ENCODE measurements at places on chromosomes 11 and 22.
A peak's percentile ranks its signal among the peaks of the same experiment; 100 is the strongest.

- DNase-seq = no peak
These were observed 3.7 kb upstream of the TMEM109 start for GRCh38 chr11:60910281-60910687.

- no peak for DNase-seq
These were observed 35.7 kb downstream of the CD44 start for GRCh38 chr11:35174666-35175065.

DNA sequence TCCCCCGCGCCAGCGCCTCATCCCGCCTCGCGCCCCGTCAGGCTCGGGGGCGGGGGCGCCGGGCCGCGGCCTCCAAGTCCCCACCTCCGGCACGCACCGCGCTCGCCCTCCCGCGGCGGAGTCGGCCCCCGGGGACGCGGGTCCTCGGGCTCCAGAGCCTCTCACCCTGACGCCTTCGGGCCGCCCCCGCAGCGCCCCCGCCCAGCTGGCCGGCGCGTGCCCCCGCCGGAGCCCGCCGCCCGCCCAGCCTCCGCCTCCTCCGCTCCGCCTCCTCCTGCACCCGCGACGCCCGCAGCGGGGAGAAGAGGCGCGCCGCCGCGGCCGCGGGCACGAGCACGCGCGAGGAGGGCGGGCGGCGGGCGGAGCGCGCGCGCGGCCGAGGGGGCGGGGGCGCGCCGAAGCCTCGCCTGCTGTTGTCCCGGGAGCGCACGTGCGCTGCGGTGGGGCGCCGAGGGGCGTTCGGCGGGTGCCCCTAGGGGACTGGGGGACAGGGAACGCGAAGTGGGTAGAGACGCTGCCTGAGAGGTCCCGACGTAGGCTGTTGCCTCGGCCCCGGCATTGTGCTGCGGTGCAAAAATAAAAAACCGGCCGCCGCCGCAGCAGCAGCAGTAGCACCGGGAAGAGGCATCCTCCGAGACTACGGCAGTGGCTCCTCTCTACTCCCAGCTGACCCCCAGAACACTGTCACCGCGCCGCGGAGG lies 87.4 kb upstream of the ARHGAP32 start:
- peak; percentile 54 for DNase-seq

DNA sequence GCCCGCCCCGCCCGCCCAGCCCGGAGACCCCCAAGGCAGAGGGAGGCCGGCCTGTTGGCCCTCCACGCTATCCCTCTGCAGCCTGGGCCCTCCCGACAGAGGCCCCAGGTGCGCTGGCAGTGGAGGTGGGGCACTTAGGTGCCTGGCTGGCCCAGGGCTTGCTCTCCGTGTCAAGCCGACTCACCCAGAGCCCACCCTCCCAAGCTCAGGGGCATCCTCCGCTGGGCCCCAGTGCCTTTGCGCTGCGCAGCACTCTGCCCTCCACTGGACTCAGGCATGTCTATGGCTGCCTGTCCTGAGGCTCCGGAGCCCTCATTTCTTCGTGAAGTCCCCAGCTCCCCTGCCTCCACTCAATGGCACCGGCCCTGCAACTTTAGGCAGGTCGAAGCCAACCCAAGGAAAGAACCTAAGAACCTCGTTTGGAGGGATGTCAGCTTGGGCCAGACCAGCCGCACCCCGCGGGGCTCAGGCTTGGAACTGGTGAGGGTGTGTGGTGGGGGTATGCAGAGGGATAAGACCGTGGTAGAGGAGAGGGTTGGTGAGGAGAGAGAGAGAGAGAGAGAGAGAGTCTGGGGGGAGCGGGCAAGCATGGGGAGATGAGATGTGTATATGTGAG lies 6.1 kb downstream of the SMIM45 start:
- DNase-seq = no peak

DNA sequence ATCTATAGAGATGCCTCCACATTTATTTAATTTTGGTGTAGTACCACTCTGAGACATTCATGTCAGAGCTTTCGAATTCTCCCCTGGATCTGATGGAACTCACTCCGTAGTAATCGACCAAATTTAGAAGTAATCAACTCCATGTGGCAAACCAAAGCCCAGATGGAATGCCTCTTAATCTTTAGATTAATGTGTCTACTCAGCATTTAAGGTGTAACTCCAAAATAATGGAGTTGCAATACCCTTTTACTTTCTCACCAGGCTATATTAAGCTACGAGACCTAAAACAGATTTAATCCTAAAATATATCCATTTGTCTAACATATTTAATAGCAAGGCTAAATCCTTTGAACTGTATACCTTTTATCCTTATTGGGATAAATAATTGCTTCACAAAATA lies 473.3 kb downstream of the CNTN5 start:
- DNase-seq = no peak

DNA sequence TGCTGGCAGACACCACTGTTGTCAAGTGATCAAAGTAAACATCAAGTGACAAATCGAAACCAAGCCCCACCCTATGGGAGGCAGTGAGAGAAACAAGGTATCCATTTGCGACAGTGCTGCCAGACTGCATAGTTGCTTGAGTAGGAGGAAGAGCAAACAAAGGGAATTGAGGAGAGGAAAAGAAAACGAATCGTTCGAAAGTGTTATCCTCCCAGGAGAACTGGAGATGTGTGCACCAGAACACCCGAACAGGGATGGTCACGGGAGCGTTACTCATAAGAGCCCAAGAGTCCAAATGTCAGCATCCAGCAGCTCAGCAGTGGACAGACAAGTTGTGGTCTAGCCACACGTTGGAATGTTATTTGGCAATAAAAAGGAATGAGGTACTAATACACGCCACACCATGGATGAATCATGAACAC lies 58.4 kb upstream of the NUP50 start:
- DNase-seq = no peak

GRCh38 chr11:10410106-10410843 lies 44.8 kb upstream of the AMPD3 start:
- no peak for DNase-seq

DNA sequence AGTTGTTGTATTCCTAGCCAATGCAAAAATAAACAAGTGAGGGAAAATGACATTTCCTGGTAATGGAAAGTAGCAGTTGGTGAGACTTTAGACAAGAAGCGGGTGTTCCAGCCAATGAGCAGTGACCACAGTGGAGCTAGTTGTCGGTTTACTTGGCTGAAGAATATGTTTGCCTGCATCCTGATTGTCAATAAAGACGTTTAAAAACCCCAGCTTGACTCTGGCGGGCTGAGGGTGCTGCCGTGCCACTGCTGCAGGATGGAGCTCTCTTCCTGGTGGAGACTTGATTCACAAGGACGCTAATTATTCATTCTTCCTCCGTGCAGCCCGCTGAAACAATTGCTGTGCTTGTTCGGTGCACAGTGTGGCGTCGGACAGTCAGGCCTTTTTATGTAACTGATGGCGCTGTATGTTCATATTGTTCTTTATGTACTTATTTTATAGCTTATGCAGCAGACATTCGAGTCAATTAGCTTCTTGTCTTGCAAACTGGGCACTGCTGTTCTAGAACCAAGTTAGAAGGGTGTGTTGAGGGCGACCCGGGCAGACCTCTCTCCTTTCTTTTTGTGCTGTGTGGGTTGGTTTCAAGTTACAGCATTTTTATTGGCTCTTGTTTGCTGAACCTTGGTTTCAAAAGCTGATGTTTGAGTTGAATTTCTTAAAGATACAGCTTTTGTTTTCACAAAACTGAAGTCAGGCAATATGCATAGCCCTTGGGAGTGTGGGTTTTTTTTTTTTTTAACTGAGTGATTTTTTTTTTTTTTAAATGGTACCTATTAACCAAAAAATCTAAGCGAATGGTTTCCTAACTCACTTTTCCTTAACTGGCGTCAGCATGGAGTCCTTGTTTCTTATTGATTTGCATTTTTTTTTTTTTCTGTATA lies 153.9 kb downstream of the TEAD1 start:
- DNase-seq = no peak

DNA sequence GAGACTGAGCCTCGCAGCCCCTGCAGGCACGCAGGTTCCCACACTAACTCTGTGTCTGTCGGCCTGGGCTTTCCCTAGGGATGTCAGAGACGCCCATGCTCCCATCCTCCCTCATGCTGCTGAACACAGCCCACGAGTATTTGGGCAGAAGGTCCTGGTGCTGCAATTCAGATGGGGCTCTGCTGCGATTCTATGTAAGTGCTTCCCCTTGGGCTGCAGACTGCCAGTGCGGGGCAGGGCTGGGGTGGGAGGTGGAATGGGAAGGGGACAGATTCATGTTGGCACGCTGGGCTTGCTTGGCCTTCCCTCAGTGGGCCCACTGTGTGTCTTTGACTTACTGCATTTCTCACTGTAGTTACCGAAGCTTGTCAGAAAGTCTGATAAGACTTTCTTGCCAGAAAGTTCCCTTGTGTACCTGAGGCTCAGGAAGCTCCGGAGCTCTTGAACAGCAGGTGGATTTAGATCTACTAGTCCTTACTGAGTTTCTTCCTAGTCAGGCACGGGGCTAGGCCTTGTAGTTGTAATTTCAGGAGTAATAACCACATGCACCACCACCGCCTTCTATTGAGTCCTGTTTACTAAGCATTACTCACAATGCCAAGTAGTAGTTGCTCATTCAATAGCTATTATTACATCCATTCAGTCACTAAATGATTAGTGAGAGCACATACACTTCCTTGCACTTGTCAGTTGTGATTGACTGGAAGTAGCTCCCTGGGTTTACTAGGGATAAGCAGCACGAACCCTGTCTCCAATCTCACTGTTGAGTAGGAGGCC lies 65.2 kb downstream of the CABIN1 start:
- no peak for DNase-seq

GRCh38 chr22:30304495-30305244 lies 15.4 kb upstream of the CASTOR1 start:
- peak; percentile 58 for DNase-seq

- no peak for DNase-seq
These were observed 3.3 kb downstream of the SCARF2 start for GRCh38 chr22:20434264-20434751.

DNA sequence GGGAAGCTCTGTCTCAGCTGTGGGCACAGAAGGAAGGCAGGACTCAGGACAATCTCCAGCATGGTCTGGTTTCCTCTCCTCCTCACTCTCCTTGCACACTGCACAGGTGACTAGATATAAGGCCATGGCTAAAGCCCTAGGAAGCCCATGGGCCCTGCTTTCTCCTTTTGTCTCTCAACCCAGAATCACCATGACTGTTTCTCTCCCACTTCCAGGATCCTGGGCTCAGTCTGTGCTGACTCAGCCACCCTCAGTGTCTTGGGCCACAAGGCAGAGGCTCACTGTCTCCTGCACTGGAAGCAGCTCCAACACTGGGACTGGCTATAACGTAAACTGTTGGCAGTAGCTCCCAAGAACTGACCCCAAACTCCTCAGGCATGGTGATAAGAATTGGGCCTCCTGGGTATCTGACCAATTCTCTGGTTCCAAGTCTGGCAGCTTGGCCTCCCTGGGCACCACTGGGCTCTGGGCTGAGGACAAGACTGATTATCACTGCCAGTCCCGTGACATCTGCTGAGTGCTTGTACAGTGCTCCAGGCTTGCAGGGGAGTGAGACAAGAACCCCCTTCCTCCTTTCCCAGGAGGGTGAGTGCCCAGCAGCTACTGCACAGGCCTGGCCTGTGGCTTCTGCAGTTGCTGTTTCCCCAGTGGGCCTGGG lies 104.0 kb upstream of the TOP3B start:
- no peak for DNase-seq

- no peak for DNase-seq
These were observed 3.1 kb downstream of the TRPM5 start for GRCh38 chr11:2441171-2441570.

DNA sequence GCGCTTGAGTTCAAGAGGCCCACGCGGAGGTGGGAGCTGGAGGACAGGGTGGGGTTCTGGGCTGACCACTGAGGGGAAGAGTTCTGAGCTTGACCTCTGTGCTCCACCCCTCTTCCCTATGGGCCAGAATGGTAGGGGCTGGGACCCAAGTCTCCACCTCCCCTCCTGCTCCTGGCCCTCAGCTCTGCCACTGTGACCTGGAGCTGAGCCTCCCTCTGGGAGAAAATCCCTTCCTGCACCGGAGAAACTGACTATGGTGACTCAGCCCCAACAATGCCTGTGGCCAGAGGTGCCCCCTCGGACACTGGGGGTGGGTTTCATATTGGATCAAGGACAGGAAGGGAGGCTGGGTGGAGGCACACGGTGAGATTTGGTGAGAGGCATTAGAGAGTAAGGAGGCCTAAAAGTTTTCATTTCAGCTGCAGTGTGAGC lies 23.0 kb downstream of the RELT start:
- no peak for DNase-seq

GRCh38 chr11:3123761-3124733 lies 41.1 kb downstream of the OSBPL5 start:
- DNase-seq = no peak

DNA sequence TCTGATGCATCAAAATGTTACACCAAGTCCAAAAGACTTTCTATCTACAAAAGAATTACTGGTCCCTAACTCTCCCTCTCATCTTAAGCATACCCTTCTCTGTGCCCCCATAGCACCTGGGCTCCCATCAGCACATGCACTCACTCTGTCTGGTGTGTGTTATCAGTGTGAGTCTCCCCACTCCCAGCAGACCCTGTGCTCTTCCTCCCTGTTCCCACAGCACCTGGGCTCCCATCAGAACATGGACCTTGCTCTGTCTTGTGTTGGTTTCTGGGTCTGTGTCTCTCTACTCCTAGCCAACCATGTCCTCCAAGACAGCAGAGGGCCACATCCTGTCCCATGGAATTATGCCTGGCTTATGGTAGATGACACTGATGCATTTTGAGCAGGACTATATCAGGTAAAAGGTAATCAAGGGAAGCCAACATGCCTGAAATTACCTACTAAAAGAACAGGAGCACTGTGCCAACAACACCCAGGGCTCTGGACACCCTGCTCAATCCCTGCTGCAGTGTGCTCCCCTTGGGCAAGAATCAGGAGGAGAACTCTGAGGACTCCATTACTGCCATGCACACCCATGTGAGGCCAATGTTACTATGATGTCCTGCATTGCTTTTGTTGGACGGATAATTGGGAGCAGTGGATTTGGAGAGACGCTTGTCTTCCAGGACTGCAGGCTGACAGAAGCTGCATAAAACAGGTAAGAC lies 34.3 kb downstream of the GAB4 start:
- no peak for DNase-seq

DNA sequence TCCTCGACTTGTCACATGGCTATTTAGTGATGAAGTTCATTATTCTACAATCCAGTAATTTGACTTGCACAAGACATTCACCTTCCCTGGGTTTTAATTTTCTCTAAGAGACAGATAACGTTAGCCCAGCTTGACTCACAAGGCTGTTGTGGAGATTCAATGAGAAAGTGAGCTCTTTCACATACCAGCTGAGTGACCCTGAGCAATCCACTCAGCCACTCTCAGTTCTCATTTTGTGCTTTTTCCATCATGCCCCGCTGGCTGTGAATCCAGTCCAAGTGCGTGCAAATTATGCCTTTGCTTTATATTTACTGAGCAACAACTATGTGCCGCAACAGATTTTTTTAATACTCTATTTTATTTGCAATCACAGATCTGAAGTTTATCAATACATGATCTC lies 176.5 kb downstream of the LARGE1 start:
- DNase-seq = no peak

DNA sequence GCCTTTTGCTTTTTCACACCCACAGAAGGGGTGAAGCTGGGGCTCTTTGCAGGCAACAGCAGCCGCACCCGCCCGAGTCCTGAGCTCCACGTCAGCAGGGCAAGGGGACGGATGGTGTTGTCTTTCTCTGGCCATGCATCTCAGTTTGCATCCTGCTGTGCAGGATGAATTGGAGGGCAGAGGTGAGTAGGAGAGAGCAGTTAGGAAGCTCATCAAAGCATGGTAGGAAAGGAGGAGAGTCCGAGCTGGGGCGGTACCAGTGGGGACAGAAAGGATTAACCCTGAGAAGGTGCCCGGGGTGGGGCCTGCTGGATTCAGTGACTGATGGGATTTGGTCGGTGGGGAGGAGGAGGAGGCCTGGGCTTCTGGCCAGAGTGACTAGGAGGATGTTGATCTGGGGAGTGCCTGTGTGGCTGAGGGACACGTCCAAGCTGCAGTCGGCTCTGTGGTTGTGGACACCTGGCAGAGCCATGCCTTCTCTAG lies 14.6 kb downstream of the FAM83F start:
- DNase-seq = no peak

Data from cerebellum (tissue), 4 donors.